ENCODE measurements at places on chromosomes 1 and 21. TPM values are rescaled to one million over a fixed set of nuclear protein-coding genes. Genes with fewer than 3 reads are reported as not detected.

HES5 gene
- total RNA-seq, result not detected

ELF3 gene
- 7.9 TPM for total RNA-seq

KMO gene
- not detected for total RNA-seq

CLK2 gene
- 10.1 TPM for total RNA-seq

IVL gene
- total RNA-seq, result not detected

VCAM1 gene
- not detected for total RNA-seq

KAZN gene
- 10.4 TPM for total RNA-seq

MPL gene
- not detected for total RNA-seq

LCE2B gene
- not detected for total RNA-seq

C8B gene
- total RNA-seq, result 8.4 TPM

ANGPTL1 gene
- total RNA-seq, result 2.9 TPM

TMOD4 gene
- total RNA-seq, result not detected

ST6GALNAC5 gene
- not detected for total RNA-seq

SELENOF gene
- total RNA-seq, result 124 TPM

GBP7 gene
- not detected for total RNA-seq

S100A10 gene
- 16.8 TPM for total RNA-seq

IL24 gene
- total RNA-seq, result not detected

FAM163A gene
- not detected for total RNA-seq

KLHDC9 gene
- total RNA-seq, result 2.9 TPM

ASAP3 gene
- total RNA-seq, result 28.6 TPM

FABP3 gene
- 0.24 TPM for total RNA-seq
